Epithelial cell of prostate (primary cell): ENCODE measurements at places on chromosomes 3 and 15.

- no peak for DNase-seq
These were observed 196.7 kb upstream of the WNT5A start for GRCh38 chr3:55683666-55684270.

DNA sequence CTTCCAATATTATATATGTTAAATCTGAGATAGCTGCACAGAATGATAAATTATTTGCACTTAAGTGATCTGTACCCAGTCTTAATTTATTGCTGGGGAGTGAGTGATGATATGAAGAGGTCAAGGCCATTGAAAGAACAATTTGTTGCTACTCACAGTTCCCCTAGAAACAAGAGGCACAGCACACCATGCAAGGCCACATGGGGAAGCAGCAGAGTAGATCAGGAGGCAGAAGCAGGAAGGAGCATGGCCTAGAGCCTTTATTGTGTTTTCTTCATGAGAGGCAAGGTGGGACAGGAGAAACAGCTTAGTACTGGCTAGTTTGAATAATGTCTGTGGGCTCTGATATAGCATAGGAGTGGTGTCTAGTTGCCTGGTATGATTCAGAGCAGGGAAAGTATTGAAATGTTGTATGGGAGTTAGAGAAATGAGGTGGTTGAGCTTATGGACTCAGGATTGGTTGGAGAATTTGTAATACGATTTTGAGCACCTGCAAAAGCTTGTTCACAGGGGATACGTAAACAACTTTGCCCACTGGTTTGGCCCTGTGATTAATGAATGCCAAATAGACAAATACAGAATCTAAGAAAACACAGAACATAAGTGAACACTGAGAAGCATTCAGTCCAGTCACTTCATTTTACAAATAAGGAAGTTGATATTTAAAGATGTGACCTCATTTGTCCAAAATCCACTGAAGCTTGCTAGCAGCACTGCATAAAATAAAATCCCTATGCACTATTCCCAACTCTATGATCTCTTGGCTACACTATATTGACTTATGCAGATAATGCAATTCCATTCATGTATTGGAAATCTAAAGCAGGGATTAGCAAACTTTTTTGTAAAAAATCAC lies 71.7 kb downstream of the TMCO5A start:
- DNase-seq = no peak

DNA sequence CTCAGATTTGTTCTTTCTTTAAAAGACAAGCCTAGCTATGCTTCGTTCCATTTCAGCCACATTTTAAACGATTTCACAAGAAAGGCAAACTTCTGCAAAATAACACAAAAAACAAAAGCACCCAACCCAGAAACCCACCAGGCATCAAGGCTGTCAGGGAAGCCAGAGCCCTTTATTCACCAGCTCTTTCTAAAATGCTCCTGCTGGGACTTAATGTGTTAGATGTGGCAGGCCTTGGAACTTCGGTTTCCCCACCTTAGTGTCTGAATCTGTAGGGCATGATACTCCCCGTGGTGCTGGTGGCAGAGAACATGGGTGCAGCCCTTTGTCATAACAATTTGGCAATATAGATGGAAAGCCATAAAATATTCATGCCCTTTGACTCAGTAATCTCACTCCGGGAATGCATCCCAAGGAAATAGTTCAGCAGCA lies 56.8 kb upstream of the LCTL start:
- DNase-seq = no peak

DNA sequence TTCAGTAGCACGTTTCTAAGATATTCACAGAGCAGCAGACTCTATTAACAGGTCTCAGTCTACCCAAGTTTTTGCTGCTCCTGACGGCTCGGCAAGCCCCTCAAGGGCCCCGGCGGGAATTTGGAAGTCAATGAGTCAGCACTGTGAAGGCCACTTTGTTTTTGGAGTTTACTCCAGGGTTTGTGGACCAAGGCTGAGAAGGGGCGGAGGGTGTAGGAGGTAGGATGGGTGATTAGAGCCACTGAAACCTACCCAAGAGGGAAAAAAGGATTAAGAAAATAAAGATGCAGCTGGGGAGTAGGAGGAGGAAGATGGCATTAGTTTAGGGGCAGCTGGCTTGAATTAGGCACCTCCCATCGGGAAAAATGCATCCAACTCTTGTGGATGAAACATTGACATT lies 87.6 kb downstream of the BDH1 start:
- no peak for DNase-seq

- no peak for DNase-seq
These were observed 37.0 kb downstream of the GOLM2 start for GRCh38 chr15:44325568-44325967.

GRCh38 chr3:2041931-2042330 lies 56.7 kb upstream of the CNTN4 start:
- no peak for DNase-seq

GRCh38 chr3:129183569-129184395 lies at the start of gene CNBP:
Gene CNBP (minus strand): TSS chr3:129183896. CDS start chr3:129171757, 12,139 bp downstream.
- DNase-seq = peak; percentile 75

DNA sequence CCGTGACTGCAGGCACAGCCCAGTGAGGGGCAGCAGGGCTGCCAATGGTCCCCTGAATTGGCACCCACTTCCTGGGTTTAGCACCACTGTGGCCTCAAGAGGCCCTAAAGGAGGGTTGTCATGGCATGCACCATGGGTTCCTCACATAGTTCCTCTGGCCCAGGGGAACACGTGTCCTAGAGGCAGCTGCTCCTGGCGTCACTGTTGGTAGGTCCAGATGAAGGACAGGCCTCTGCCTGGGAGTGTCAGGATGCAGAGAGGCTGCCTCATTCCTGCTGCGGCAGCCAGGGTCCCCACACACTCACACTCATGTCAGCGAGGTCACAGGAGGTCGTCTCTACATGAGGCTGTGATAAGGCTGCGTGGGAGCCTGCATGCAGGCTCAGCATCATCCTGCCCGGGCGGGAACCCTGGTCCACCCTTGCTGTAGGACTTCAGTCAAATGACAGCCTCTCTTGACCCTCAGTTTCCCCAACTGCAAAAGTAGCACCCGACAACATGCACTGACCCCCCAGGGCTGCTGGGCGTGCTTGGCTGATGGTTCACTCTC lies 26.1 kb upstream of the SFMBT1 start:
- no peak for DNase-seq

- no peak for DNase-seq
These were observed 2.2 kb upstream of the MLF1 start for GRCh38 chr3:158568784-158569183.

- DNase-seq = no peak
These were observed 65.3 kb downstream of the CLASP2 start for GRCh38 chr3:33652736-33653135.

DNA sequence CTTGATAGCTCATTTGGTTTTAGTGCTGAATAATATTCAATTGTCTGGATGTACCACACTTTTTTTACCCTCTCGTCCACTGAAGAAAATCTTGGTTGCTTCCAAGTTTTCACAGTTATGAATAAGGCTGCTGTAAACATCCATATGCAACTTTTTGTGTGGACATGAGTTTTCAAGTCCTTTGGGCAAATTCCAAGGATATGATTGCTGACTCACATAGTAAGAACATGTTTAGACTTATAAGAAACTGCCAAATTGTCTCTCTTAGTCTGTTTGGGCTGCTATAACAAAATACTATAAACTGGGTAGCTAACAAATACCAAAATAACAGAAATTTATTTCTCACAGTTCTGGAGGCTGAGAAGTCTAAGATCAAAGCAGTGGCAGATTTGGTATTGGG lies 59.5 kb upstream of the TNFSF10 start:
- peak; percentile 74 for DNase-seq

- no peak for DNase-seq
These were observed 35.8 kb downstream of the QTRT2 start for GRCh38 chr3:114092151-114093015.

DNA sequence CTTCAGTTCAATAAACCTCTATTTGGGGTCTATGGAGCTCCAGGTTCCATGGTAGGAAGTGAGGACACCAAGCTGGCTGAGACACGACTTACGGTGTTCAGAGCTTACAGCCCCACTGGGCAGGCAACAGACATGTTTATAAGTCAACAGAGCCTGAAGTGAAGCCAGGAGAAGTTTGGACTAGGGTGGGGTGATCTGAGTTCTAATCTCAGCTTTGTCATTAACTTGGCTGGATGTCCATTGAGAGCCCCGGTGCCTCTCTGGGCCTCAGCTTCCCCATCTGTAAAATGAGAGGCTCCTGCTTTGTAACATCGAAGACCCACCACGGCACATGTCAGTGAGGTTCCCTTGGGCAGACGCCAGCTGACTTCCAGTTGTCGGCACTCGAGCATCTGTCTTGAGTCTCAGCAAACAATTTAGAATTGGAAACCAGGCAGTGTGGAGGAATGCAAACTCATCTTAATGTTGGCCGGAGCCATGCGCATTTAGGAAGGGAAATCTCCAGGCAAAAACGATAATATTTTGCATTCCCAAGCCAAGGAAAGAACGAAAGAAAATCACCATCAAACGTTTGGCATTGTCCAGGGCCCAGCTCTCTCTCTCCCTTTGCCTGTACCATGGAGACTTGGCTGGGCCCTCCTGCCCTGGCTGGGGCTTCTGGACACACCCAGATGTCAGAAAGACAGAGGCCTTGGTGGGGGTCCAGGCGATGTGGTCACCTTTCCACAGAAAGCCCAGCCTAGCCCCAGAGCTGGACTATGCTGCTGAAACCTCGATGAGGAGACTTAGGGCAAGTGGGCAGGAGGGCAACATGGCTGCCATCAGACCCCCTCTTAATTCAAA lies 18.4 kb downstream of the ITGA11 start:
- no peak for DNase-seq

- no peak for DNase-seq
These were observed 11.2 kb downstream of the EHHADH start for GRCh38 chr3:185242642-185243041.

DNA sequence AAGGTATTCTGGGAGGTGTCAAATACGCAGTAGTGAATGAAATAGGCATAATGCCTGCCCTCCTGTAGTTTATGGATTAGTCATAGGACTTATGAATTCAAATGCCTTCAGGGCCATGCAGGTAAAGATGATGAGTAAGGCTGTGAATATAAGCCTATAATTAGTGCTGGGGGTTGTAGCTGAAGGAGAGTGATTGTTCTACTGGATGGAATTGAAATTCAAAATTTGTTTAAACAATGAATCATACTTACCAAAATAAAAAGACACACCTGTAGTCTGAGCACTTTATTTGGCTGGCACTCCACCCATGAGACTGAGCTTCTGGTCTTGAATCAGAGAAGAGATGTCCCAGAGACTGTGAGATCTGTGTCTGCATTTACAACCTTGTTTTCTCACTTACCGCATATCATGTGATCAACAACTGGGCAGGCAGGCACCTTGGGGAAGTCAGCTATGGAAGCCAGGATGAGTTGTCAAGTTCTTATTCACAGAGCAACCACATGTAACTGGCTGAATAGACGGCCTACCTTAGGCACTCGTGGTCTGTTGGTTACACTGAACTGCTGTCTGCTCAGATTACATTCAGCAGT lies 291.8 kb downstream of the NAALADL2 start:
- peak; percentile 99 for DNase-seq

DNA sequence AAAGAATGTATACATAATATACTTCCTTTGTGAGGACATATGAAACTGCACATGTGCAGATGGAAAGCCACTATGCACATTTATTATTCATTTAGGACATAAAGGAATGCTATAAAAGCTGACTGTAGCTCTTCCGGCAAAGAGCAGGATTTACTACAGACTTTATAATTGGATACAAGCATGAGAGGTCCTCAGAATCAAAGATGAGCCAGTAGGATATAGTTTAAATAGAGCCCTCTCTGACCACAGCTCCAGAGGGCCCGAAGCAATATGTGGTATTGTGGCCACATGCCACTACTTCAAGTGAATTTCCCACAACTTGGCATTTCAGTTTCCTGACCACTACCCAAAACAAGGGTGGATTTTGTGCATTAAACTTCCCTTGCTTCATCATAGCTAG lies 140.9 kb downstream of the ATP8B4 start:
- DNase-seq = no peak

- DNase-seq = peak; percentile 8
These were observed 293.3 kb downstream of the MEX3B start for GRCh38 chr15:81752546-81752942.

DNA sequence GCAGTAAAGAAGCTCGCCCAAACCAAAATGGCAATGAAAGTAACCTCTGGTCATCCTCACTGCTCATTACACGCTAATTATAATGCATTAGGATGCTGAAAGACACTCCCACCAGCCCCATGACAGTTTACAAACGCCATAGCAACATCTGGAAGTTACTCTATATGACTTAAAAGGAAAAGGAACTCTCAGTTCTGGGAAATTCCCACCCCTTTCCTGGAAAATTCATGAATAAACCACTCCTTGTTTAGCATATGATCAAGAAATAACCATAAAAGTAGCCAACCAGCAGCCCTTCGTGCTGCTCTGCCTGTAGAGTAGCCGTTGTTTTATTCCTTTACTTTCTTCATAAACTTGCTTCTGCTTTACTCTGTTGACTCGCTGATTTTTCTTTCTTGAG lies 164.6 kb downstream of the SMAD6 start:
- no peak for DNase-seq

GRCh38 chr3:185207931-185208746 lies 45.7 kb downstream of the EHHADH start:
- DNase-seq = peak; percentile 46

DNA sequence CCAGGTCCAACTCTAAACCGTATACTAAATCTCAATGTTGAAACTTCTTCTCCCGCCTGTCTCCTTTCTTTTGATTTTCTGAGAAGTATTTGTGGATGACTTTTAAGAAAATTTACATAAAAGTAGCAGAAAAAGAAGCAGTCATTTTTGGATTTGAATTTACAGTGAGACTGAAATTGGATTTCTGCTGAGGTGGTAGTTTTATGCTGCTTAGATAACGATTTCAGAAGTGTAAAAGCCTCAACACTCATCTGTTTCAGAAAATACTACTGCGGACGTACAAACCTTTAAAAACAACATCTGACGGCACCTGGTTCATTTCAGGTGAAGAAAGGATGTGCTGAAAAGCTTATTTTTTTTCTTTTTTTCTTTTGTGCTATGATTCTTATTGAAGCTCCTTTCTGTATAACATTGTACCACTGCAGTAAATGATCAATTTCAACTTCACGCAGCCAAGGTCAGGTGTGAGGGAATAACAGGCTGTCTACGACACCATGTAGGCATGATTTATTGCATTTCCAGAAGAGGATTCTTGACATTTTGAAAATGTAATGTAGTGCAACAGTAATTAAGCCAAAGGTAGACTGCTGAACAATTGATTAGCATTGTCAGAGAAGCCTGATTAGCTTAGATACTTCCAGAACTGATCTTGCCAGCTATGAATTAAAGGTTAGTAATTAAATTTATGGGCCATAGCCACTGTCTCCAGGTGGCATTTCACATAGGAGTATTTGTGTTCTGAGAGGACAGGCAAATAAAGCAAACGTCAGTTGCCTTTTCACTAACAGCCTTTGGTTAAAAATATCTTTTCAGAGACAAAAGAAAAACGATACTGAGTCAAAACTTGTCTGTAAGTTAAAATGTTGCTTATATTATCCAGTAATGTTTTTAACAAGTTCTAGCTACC lies 134.6 kb upstream of the KBTBD8 start:
- DNase-seq = no peak

DNA sequence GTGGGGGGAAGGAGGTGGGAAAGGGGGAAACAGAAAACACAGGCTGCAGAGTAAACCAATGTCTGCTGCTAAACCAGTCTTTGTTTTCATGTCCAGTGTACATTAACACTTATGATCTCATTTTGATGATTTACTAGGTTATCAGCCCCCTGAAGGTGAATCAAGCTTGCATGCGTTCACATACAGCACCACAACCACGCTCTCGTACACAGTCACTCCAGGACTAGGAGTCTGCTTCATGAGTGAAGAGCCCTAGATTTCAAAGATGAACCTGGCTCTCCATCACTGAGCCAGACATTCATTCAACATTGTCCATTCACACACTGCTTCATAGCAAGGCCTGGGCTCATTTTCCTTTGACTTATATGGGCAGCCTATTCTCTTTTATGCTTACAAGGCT lies 51.7 kb upstream of the TRIM59 start:
- no peak for DNase-seq
